Right ventricle myocardium inferior (tissue), 1 donor: ENCODE measurements at places on chromosomes 4 and X.

- DNase-seq: no peak
These were observed 371.7 kb downstream of the KLHL13 start for GRCh38 chrX:117744958-117745357.

- DNase-seq: no peak
These were observed 229.5 kb downstream of the GALNTL6 start for GRCh38 chr4:172042714-172043114.

DNA sequence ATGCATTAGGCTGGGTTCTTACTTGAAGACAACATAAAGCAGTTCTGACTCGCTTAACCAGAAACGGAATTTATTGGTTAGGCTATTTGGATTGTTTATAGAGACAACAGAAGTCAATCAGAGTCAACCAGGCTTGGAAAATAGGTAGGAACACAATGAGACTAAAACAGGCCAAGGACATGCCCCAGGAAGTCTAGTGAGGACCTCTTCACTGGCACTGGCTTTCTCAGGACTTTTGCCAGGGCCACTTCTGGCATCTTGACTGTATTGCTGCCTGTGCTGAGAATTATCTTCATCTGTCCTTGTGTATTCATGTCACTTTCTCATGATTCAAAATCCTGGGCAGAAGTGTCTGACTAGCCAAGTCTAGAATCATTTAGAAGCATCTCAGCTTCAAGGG, 19.6 kb downstream of the PGAM4 start:
- no peak for DNase-seq

DNA sequence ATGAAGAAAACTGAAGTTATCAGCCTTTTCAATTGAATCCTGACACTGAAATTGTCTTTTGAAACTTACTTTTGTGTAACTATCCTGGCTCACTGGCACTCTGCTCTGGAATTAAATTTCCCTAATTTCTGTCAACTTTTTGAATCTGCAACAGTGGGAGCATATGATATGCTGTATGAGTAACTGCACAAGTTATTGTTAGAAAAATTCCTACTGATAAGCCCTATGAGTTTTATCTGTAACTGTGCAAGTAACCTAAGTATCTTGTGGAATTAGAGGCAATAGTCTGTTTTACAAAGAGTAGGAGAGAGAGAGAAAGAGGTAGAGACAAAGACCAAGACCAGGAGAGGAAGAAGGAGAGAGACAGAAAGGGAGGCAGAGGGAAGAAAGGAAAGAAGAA, 9.2 kb upstream of the HPGD start:
- no peak for DNase-seq

DNA sequence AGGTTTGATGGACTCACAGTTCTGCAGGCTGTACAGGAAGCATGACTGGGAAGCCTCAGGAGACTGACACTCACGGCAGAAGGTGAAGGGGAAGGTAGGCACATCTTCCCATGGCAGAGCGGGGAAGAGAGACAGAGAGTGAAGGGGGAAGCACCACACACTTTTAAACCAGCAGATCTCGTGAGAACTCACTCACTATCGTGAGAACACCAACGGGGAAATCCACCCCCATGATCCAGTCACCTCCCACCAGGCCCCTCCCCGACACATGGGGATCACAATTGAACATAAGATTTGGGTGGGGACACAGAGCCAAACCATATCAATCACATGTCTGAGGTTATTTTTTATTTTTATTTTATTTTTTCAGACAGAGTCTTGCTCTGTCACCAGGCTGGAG, 4.9 kb upstream of the NAT8L start:
- DNase-seq: peak; percentile 33

- DNase-seq: no peak
These were observed 380.7 kb downstream of the ADGRL3 start for GRCh38 chr4:61580721-61581377.

- DNase-seq: peak; percentile 68
These were observed 566 bp downstream of the CORIN start for GRCh38 chr4:47837094-47837907.

- no peak for DNase-seq
These were observed 173.7 kb downstream of the VSIG4 start for GRCh38 chrX:65866146-65866545.

- DNase-seq: no peak
These were observed 1035.8 kb downstream of the ADGRL3 start for GRCh38 chr4:62235911-62236310.

- DNase-seq: no peak
These were observed 165.3 kb upstream of the RPS6KA3 start for GRCh38 chrX:20432048-20432447.

DNA sequence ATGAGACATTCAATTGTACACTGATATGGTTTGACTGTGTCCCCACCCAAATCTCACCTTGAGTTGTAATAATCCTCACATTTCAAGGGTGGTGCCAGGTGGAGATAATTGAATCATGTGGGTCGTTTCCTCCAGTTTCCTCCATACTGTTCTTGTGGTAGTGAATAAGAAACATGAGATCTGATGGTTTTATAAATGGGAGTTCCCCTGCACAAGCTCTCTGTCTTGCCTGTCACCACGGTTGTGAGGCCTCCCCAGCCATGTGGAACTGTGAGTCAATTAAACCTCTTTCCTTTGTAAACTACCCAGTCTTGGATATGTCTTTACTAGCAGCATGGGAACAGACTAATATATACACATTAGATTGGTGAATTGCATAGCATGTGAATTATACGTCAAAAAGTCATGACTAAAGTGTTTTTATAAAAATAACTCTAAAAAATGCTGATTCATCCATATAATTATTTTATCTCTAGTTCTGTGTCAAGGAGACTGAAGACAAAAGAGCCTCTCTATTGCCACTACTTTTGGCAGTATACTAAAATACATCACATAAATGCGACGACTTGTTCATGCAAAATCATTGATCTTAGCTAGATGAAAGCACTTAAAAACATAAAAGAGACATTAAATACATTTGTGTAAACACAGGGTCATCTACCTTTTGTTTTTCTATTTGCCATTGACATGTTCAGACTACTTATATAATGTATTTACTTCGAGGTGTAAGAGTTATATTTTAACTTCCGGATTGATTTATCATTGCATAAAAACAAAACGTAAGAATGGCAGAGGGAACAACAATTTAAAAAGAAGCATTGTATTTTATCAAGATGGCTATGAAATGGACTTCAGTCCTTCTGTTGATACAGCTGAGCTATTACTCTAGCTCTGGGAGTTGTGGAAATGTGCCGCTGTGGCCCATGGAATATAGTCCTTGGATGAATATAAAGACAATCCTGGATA, 50.1 kb downstream of the YTHDC1 start:
- DNase-seq: no peak

GRCh38 chr4:104971462-104971861, 175.2 kb upstream of the TET2 start:
- no peak for DNase-seq

- DNase-seq: no peak
These were observed 1043.1 kb upstream of the PABPC4L start for GRCh38 chr4:135244696-135245095.

GRCh38 chr4:102411408-102411807, 66.1 kb upstream of the SLC39A8 start:
- no peak for DNase-seq

DNA sequence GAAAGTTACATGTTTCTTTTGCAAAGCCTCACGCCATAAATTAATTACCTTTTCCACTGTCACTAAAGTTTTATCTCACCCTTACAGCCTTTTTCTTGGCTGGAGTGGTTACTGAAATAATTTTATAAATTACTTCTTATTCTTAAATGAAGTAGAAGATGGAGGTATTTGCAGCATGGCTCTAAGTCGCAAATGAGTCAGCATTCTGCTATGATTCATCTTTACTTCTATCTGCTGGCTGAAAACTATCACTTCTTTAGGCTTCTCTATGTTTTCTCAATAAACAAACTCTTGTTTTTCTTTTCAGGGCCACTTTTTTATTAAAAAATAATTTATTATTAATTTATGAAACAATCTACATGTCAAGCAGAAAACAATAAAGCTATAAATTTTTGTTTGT, 210.2 kb upstream of the GYPA start:
- no peak for DNase-seq

DNA sequence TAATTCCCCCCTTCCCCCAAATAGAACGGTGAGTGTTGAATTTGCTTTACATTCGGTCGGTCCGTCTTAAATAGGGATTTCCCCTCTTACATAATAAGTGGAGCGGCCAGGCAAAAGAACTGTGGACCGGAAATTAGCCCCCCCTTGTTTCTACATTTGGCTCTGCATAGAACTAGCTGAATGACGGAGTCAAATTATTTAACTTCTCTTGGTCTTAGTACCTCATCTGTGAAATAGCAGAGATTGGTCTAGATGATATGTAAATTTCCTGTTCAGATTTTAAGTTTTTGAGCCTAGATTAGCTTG, 1.3 kb downstream of the SPATA18 start:
- DNase-seq: no peak
